Transverse colon (tissue), 4 donors: ENCODE measurements at places on chromosomes 4 and X. TPM values are rescaled to one million over a fixed set of nuclear protein-coding genes. Genes with fewer than 3 reads are reported as not detected.

- H3K4me1 ChIP-seq = peaks cover 35% of the 10 kb centered on the region
- H3K36me3 ChIP-seq = no peaks in the 10 kb centered on the region
Measured at GRCh38 chr4:151569650-151570049, 160.7 kb downstream of the FHIP1A start.

DNA sequence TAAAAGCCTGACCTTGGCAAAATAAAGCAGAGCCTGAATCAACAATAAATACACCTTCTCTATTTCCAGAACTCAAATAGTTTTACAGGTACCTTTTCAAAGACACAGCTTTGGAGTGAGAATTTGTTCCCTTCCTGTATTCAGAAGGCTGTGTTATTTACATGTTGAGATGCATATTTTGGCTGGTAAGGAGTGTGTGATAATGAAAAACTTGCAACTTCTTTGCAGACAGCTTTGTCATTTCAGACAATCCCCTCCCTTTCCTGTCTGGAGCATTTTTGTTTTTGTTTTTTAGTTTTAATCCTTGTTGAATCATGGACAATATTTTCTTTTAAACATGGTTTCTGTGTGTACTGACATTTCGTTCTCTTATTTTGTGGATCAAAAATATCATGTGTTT is 493.8 kb downstream of the FAT4 start:
- no peak overlapping the region for H3K27ac ChIP-seq
- H3K27me3 ChIP-seq = no peaks in the 10 kb centered on the region
- no peaks in the 10 kb centered on the region for H3K36me3 ChIP-seq
- no peak overlapping the region for H3K4me3 ChIP-seq
- DNase-seq = no peak

The NHS gene
- 10.7 TPM for total RNA-seq

DNA sequence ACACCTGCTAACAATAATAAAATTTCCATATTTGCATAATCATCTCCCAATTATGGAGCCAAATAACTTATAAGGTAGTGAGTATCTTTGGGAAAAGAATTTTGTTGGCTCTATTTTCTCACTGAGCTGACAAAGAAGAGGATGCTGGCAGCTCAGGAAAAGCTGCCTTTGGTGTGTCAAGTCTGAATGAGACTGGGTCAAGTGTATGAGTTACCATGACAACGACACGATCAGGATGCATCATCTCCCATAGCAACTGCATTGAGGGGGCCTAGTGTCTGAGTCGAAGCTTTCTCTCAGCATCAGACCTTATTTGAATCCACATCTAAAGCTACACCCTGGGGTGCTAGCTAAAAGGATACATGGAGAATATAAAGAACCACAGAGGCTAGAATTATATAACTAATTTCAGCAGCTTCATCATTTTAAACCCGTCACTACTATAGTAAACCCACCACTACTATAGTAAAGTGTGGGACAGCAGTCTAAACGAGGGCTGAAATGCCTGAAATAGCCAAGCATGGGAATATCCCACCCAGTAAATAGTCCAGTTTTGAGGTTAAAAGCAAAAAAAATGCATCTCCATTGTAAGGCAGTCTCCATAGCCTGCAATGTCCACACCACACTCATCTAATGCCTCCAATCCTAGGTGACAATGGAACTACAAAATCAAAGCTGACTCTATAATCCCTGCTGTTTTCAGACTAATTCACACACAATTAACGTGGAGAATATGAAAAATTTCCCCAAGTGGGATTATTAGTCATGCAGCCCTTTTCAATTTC is 16.0 kb downstream of the GSPT2 start:
- H3K4me3 ChIP-seq = no peak overlapping the region
- no peaks in the 10 kb centered on the region for H3K27me3 ChIP-seq
- no peaks in the 10 kb centered on the region for H3K36me3 ChIP-seq
- no peak for DNase-seq
- H3K4me1 ChIP-seq = no peaks in the 10 kb centered on the region

The ADH7 gene
- total RNA-seq = not detected

DNA sequence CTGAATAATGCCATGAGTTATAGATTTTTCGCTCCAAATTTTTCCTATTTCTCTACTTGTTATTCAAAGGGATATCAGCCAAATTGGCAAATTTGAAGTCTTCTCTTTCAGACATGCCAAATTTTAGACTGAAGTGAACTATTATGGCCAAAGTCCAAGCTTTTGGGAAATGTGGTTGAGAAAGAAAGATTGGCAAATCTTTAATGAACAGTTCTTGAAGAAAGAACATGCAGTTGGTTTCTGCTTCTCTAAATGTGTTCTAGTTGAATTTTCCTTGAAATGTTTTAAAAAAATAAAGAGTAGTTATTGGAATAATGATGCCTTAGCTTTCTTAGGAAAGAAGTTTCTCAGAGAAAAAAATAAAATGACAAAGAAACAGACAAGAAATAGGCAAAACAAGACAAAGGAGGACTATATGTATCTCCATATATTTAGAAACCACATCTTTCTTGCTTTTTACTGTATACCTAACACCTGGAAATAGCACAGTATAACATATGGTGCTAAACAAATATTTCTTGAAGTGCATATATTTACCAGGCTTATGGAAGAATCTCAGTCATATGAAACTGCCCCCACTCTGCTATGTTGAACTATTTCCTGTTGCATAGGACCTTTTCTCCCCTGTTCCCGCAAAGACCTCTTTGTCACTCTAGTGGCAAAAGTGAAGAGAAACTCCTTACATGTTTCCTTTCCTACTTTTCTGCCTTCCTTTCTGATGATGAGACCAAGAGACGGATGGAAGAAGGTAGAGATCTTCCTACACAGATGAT is 250.0 kb downstream of the ARHGAP24 start:
- no peaks in the 10 kb centered on the region for H3K27me3 ChIP-seq
- peak overlapping the region; percentile 60 for H3K27ac ChIP-seq
- H3K4me3 ChIP-seq = no peak overlapping the region
- DNase-seq = no peak

DNA sequence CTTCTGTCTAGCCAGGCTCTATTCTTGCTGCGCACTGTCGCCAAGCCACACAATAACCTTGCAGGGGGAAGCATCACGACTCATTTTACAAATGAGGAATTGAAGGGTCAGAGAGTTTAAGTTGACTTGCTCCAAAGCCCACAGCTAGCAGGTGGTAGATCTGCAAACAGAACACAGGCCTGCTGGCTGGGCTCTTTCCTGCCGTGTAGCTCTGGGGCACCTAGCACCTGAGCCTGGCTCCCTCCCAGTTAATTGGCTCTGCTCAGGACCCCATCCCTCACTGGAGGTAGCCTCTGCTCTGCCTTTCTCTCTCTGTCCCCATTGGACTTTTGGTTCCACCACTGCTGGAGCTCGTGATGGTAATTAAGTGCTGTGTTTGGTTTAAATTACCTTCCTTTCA is 98.5 kb downstream of the NSUN7 start:
- H3K27me3 ChIP-seq = no peaks in the 10 kb centered on the region
- no peaks in the 10 kb centered on the region for H3K36me3 ChIP-seq
- no peak overlapping the region for H3K4me3 ChIP-seq
- H3K4me1 ChIP-seq = no peaks in the 10 kb centered on the region
- no peak for DNase-seq
- H3K27ac ChIP-seq = no peak overlapping the region

DNA sequence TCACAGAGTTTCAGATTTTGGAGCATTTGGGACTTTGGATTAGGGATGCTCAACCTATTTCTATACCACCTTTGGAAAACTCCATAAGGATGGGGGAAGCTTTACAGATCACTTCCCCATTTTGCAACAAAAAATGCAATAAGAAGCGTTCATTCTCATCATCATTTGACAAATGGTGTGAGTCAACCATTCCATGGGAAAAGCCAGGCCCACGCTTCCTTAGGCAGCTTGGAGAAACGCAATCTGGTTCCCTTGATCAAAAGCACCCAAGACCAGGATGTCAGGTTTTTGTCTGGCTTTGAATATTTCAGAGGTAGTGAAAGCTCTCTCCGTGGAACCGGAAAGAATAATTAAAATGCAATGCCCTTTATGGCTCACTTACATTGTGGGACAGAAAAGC is 79.3 kb upstream of the C4orf50 start:
- no peaks in the 10 kb centered on the region for H3K27me3 ChIP-seq
- DNase-seq = no peak
- H3K4me1 ChIP-seq = no peaks in the 10 kb centered on the region
- no peak overlapping the region for H3K27ac ChIP-seq
- H3K36me3 ChIP-seq = no peaks in the 10 kb centered on the region
- no peak overlapping the region for H3K4me3 ChIP-seq

The SYP gene
- total RNA-seq = 7.4 TPM

GRCh38 chrX:71638409-71638808 is 20.1 kb upstream of the CXCR3 start:
- DNase-seq = no peak
- no peaks in the 10 kb centered on the region for H3K27me3 ChIP-seq
- H3K27ac ChIP-seq = no peak overlapping the region

The XAGE2 gene
- not detected for total RNA-seq

The NUDT10 gene
- total RNA-seq = not detected

GRCh38 chr4:3878678-3879077 is 112.5 kb downstream of the ADRA2C start:
- H3K27ac ChIP-seq = no peak overlapping the region
- no peak for DNase-seq
- H3K4me1 ChIP-seq = no peaks in the 10 kb centered on the region
- no peaks in the 10 kb centered on the region for H3K36me3 ChIP-seq
- peaks cover 82% of the 10 kb centered on the region for H3K27me3 ChIP-seq

DNA sequence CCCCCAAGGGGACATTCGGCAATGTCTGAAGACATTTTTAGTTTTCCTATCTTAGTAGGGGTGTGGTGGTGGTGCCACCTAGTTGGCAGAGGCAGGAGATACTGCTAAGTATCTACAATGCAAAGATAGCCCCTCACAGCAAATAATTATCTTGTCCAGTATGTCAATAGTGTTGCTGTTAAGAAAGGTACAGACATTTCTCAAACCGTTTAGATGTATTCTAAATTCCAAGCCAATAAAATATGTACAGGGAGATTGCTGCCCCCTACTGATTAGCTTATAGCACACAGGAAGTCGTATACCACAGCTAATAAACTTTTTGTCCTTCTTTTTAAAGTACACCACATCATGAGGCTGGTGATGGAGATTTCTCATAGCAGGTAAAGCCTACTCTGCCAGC is 260.5 kb downstream of the TMA16 start:
- no peaks in the 10 kb centered on the region for H3K27me3 ChIP-seq
- no peak for DNase-seq
- H3K36me3 ChIP-seq = no peaks in the 10 kb centered on the region
- no peaks in the 10 kb centered on the region for H3K4me1 ChIP-seq
- no peak overlapping the region for H3K4me3 ChIP-seq
- no peak overlapping the region for H3K27ac ChIP-seq

GRCh38 chr4:73856518-73856917 is 3.4 kb downstream of the PF4V1 start:
- peaks cover 4% of the 10 kb centered on the region for H3K27me3 ChIP-seq
- DNase-seq = no peak
- no peaks in the 10 kb centered on the region for H3K36me3 ChIP-seq

The AREG gene
- 22.7 TPM for total RNA-seq

The RAB41 gene
- 4.2 TPM for total RNA-seq

DNA sequence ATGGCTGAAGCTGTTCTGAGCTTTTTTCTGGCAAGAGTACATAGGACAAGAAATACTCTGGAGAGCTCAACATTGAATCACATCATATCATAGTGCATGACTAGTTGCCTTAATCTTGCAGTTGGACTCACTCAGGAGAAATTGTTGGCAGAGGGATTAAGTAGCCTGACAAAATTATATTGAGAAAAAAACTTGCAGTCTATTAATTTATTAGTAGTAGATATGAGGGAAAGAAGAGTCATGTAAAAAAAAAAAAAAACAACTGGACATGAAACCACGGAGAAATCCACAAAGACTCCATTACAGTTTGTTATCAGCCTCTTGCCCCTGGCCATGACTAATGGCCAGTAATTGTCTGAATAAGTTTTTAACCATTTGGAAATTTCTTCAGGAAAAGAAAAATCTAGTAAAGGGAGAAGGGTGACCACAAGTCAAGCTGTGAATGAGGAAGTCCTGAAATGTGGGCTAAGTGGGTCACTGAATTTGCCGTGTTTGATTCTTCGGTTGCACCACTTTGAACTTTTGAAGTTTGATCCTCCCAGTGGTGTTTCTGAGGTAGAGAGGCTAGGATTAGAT is 45.6 kb downstream of the FHL1 start:
- peak overlapping the region; percentile 81 for H3K27ac ChIP-seq
- H3K4me1 ChIP-seq = peaks cover 21% of the 10 kb centered on the region
- no peaks in the 10 kb centered on the region for H3K36me3 ChIP-seq
- H3K27me3 ChIP-seq = no peaks in the 10 kb centered on the region
- H3K4me3 ChIP-seq = no peak overlapping the region
- DNase-seq = no peak

The SLC6A8 gene
- 122 TPM for total RNA-seq

DNA sequence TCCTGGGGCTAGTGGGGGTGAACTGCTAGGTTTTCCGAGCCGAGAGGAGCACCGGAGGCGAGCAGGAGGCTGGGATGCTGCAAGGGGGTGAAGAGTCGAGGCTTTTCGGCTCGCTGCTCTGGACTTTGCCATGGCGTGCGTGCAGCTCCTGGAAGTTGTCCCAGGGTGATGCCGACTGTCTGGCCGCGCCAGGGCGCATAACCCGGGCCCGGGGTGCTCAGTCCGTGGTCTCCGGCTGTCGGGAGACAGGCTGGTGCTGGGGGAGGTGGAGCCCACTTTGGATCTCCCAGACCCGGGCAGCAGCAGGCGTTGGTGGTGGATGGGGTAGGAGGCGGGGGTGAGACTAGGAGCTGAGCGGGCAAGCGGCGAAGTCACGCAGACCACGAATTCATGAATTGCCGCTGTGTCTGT is 793 bp downstream of the GRIA3 start:
- peaks cover 5% of the 10 kb centered on the region for H3K27me3 ChIP-seq
- DNase-seq = no peak
- H3K4me3 ChIP-seq = peak overlapping the region; percentile 39
- H3K36me3 ChIP-seq = no peaks in the 10 kb centered on the region

DNA sequence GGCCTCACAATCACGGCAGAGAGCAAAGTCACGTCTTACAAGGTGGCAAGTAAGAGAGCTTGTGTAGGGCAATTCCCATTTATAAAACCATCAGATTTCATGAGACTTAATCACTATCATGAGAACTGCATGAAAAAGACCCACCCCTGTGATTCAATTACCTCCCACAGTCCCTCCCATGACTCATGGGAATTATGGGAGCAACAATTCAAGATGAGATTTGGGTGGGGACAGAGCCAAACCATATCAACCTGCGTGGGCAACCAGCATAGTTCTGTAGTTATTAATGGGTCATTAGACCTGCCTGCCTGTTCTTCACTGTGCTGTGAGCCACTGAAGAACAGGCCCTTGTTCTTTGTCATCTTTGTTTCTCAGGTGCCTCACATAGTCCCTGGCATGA is 593.7 kb upstream of the BOD1L1 start:
- no peak for DNase-seq
- no peaks in the 10 kb centered on the region for H3K36me3 ChIP-seq
- no peak overlapping the region for H3K4me3 ChIP-seq
- no peaks in the 10 kb centered on the region for H3K4me1 ChIP-seq
- H3K27ac ChIP-seq = no peak overlapping the region
- no peaks in the 10 kb centered on the region for H3K27me3 ChIP-seq

The MAGEA1 gene
- total RNA-seq = not detected

The SPANXB1 gene
- total RNA-seq = not detected
